ENCODE measurements at places on chromosomes 2 and 18.

DNA sequence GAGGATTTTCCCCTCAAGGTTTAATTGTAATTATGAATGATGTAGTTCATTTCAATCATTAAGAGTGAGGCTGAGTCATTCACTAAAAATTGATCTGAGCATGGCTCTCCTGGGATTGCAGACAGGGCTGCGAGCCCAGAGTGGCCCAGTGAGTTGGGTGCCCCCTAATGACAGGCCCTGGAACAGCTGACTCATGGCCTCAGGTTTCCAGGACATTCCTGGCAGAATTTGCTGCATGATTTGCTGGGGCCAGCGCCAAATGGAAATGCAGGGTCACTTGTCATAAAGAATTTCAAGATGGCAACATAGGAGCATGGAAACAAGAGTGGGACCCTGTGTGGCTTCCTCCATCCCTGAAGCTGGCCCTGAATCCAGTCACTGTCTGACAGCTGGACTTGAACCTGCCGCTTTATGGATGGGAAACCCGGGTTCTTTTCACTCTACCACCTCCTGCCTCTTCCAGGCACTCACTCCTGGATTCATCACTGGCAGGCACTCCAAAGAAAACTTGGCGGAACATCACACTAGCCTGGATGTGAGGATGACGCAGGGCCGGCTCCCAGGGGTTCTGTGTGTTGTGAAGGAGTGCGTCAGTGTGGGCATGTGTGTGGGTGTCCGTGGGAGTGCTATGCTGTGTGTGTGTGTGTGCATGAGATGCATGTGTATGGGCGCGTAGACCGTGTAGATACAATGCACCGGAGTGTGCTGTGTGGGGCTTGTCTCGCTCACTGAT lies 15.2 kb downstream of the OTOF start:
- peak; percentile 68 for DNase-seq

- no peak for DNase-seq
These were observed 15.3 kb downstream of the KYNU start for GRCh38 chr2:142892715-142893114.

DNA sequence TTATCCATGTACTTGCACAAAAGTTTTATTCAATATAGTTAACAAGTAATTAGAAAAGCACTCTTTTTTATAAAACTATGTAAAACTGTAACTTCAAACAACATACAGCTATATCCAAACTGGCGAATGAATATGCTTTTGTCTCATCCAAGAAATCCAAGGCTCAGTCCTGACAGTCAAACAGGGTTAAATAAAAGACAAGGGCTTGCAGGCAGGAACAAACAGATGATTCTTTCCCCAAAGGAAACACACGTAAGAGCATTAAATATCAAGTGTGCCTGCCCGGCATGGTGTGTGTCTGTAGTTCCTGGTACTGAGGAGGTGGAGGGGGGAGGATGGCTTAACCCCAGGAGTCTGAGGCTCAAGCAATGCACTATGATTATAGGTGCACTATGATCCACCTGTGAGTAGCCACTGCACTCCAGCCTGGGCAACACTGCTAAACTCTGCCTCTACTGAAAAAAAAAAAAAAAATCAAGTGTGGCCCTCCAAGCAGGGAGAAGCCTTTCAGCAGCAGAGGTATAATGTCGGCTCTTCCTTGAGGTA lies 171.3 kb downstream of the DLGAP1 start:
- DNase-seq, result no peak

DNA sequence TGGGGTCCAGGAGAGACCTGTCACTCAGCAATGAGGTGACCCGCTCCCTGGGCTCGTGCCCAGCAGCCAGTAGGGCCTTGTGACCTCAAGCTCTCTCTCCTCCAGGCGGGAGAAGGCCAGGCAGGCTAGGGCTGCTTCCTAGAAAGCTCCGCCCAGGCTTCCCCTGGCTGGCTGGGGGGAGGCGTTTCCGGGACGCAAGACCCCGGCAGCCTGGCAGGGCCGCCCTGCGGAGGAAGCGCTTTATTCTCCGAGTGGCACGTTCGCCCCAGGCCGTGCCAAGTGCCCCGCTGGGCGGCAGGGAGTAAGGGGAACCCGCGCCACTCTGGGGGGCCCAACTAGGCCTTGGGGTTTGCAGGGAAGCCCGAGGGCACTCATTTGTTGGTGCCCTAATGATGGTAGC lies 21.2 kb upstream of the EPAS1 start:
- peak; percentile 62 for DNase-seq

GRCh38 chr18:78777992-78778391 lies 201.6 kb upstream of the SALL3 start:
- no peak for DNase-seq

DNA sequence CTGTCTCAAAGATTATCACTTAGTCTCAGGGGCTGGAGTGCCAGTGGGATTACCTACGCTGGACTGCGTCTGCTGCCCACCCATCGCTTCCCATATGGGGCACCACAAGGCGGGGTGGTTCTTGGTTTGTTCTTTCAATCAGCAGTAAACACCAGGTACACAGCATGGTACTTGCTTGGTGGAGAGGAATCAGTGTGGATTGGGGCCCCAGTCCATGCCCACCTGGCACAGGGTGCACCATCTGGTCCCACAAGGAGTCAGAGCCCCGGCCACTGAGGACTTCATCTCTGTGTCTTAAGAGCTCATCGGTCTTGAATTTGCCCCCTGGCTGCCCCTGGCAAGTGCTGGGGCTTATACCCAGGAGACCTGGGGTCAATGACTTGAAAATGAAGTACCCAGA lies 96.2 kb downstream of the GLI2 start:
- DNase-seq, result no peak

DNA sequence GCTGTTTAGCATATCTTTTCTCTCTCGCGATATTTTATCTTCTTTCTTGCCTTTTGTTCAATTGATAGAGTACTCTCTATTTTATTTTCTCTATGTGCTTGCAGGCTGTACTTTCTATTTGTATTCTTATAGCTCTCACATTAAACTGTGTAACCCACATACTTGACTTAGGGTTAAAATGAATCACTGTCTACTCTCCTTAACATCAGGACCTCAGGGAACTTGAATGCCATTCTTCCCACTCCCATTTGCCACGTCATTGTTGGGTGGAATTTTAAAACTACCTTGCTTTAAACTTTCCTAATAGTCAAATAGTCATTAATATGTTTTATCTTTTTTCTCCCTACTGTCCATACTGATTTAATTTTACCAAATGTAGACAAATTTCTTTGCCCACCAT lies 269.7 kb downstream of the ALPK2 start:
- no peak for DNase-seq

DNA sequence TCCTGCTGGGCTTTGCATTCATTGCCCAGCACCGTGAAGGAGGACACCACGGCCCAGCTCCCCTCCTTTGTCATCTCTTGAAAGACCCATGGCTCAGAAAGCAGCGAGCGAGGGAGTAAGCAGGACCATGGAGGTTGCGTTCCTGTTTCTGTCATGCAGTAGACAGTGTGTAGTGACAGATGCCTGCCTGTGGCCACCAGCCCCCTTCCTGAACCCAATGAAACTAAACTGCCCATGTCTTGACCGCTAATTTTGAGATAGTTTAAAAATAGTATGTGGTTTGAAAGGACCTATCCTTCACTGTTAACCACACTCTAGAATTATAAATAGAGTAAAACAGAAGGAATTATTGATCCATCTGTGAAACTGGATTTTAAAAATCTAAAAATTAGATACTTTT lies 88.2 kb downstream of the ASAP2 start:
- DNase-seq, result no peak

- no peak for DNase-seq
These were observed 679.2 kb downstream of the CNTNAP5 start for GRCh38 chr2:124704071-124704925.

- DNase-seq, result no peak
These were observed 34.3 kb downstream of the SCN9A start for GRCh38 chr2:166341426-166341825.

GRCh38 chr18:23337599-23338444 lies 115.3 kb upstream of the RIOK3 start:
- DNase-seq, result peak; percentile 20

DNA sequence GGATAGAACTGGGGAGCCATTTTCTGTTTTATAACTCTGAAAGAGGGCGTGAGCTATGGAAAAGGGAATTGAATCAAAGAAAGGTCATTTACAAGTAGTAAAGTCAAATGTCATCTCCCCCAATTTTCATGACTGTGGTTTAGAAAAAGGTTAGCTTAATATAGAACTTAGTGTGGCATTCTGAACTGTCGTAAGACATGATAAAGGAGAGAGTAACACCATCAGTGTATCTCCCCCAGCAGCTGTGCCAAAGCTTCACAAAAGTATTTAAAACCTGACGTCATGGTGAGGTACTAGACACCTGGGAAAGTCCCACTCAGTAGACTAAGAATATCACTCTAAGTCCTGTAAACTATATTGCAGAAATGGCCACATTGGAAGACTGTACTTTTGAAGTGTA lies 5.8 kb upstream of the IKZF2 start:
- no peak for DNase-seq

DNA sequence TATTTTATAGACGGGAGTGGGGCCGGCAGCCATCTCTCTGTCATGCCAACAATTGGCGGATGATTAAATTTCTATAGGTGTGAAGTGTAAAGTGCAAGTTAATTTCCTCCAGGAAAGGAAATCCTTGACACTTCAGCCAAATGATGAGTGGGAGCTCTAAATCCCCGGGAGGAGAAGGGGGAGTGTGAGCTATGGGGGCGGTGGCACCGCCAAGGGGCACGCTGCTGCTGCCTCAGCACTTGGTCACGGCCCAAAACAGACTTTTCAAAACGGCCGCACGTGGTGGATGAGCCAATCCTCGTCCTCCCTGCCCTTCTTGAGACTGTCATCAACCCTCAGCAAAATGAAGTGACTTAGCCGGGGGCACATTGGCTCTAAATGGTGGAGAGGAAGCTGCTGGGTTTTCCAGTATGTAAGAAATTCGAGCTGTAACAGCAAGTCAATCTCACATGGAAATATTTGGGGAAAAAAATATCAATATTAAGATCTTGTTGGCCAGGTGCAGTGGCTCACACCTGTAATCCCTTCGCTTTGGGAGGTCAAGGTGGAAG lies 200.8 kb downstream of the TFCP2L1 start:
- no peak for DNase-seq

- no peak for DNase-seq
These were observed 85.4 kb upstream of the ALPP start for GRCh38 chr2:232293191-232293590.

DNA sequence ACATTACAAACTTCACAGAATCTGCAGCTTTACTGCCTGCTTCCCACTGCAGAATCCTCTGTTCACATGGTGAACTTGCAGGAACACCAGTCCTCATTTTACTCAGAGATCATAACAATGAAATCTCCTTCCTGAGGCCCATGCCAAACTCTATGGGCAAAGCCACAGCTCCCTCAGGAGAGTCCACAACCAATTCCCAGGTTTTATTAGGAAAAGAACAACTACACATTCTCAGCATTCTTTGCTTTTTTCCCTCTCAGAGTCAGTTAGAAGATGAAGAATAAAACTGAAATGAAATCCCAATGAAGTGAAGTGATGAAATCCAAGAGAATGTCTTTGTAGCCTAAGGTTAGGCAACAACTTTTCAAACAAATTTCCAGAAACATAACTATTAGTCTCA lies 233.7 kb downstream of the DSEL start:
- DNase-seq, result no peak

GRCh38 chr18:48955830-48956261 lies 5.1 kb upstream of the SMAD7 start:
- no peak for DNase-seq

- DNase-seq, result no peak
These were observed 8.3 kb downstream of the FN1 start for GRCh38 chr2:215427585-215427984.

- DNase-seq, result no peak
These were observed 160.4 kb upstream of the LHCGR start for GRCh38 chr2:48915884-48916283.

DNA sequence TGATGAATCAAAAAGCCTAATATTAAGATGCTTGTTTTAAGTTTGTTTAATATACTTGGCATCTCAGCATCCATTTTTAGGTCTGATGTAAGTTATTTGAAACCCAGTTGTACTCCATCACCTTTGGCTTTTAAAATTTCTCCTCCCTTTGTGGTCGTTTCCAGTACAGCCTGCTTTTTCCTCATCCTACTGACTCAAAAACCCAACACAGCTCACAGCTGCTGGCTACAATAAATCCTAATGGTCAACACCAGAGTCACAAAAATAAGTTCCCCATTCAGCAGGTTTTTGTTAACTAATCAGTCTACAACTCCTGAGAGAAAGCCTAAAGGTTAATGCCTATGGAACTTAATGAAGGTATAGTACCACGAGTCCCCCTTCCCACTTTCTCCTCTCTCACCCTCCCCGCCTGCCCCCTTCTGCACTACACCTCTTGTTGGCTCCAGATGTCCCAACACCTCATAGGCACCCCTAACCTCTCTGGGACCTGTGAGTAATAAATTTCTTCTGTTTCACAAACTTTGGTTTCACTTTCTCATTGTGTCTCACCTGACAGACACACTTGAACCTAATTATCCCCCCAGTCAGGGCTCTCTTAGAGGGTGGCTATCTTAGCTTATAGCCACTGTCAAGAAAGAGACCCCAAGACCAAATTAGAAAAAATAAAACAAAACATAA lies 148.6 kb downstream of the GALNT1 start:
- no peak for DNase-seq

DNA sequence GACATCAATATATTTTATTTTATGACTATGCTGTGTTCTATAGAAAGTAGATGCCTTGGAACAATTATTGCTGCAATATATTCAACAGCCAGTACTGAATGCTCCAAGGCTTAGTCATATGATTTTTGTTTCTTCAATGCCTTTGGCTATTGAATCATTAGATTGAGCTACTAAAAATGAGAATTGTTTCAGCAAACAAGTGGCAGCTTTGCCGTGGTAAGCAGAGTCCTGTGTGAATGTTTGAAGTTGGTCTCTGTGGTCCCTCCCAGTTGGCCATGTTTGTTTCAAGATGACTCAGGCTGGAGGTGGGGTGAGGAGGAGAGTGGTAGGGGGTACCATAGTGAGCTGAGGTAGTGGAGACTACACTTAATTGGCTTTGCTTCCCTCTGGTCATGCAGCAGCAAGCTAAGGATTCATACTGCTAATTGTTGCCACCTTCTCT lies 198.6 kb upstream of the EPAS1 start:
- DNase-seq, result no peak

GRCh38 chr18:70672581-70672980 lies 383.7 kb downstream of the SOCS6 start:
- no peak for DNase-seq

DNA sequence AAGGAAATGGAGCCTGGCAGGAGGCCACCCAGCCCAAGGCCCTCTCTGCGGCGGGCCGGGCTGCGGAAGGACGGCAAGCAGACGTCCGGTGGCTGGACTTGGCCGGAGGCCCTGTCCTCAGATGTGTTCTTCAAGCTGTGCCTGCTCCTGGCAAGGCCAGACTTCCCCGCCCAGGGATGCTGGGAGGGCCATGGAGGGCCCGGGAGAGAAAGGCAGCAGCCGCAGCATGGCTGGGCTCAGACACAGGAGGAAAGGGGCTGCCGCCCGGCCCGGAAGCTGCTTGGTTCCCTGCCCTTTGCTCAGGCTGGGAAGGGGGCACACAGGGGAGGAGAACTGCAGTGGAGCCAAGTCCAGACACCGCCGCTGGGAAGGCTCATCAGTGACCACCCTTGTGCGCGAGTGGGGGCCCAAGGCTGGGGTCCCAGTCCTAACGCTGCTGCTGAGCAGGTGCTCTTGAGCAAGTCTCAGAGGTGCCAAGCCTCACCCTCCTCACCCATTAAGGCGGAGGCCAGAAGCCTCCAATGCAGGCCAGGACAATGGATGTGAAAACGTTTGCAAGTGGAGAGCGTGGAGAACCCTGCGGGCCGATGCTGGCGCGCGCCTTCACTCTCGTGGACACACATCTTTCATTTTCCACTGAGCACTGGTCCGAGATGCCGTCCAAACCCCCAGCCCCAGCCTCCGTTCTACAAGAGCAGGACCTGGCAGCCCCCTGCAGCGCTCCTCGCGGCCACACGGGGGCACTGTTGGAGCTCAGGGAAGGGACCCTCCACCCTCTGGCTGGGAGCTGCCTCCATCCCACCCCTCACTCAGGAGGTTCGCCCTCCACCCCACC lies 7.9 kb downstream of the CROCC2 start:
- peak; percentile 84 for DNase-seq

Measured in BE2C (cell line).